ENCODE measurements at places on chromosomes 13 and 19. TPM values are rescaled to one million over a fixed set of nuclear protein-coding genes. Genes with fewer than 3 reads are reported as not detected.
A peak's percentile ranks its signal among the peaks of the same experiment; 100 is the strongest.

DNAAF3 gene
- not detected for total RNA-seq

ANKLE1 gene
- 0.85 TPM for total RNA-seq

SMIM44 gene
- total RNA-seq = not detected

DOCK6 gene
- total RNA-seq = 0.38 TPM

ABHD17A gene
- total RNA-seq = 172 TPM

ACP7 gene
- not detected for total RNA-seq

ZNF570 gene
- 9.1 TPM for total RNA-seq

OPA3 gene
- total RNA-seq = 3.2 TPM

DNA sequence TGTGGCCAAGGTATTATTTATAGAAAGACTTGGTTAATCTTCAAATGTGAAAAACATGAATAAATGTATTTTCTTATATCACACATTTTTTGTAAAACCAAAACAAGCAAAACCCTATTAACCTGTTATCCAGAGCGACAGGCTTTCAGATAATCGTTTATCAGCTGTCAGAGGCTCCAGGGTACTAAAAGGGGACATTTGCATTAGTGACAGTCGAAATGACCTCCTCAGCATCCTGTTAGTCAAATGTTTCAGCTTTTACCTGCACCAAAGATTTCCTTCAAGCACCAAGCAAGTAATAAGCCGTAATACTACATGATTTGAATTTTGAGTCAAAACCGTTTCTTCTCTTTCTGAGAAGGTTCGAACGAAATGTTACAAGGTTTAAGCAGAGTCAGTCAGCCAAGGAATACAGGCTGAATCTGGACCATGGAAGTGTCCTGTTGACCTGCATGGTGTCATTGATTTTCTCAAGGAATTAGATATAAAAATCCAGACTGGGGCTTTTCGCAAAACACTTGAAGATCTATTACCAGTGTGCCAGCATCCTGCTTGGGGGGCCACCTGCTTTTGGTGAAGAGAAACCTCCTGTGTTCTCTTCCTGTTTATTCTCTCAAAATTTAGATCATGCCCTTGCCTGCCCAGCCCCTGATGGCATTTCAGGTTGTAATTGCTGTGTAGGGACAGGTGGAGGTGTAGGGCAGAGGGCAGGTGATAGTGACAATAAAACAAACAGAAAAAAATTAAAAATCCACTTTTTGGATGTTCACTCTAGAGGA, 11.3 kb upstream of the RFC3 start:
- no peak for DNase-seq

DNA sequence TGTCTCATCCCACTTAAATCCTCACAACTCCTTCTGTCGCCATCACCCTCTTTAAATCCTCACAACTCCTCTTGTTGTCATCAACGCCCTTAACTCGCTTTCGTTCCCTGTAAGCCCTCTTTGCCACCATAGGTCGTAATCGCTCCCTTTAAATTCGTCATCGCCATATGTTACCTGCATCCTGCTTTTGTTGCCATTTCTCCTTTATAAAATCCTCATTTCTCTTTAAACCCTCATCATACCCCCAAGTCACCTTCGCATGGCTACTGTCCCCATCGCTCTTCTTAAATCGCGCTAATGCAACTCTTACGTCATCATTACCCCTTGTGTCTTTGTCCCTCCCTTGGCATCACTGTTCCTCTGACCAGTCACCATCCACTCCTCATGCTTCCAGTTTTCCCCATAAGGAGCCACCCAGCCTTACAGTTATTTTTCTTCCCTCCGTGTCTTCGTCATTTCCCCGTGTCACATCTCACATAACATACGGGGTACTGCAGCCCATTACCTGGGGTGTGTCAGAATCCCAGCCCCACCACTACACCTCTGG, 539 bp downstream of the PLD3 start:
- DNase-seq = no peak

DNA sequence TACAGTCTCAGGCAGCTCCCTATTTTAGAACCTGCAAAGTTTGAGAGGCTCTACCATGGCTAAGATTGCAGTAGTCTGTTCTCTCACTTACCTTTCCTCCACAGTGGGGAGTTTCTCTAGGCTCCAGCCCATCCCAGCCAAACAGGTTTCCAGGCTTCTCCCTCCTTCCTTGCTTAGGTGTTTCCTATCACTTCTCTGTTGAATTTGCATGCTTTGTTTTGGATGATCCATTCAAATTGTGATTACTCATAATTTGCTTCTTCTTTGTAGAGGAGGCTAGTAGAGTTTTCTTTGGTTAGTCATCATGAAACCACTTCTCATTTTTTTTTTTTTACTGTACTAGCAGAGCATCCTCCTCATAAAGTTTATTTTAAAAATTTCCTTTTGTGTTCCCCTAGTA, 1242.2 kb upstream of the MIR17HG start:
- DNase-seq = no peak

- no peak for DNase-seq
Observed at GRCh38 chr13:37602733-37603381, 4.3 kb upstream of the POSTN start.

DNA sequence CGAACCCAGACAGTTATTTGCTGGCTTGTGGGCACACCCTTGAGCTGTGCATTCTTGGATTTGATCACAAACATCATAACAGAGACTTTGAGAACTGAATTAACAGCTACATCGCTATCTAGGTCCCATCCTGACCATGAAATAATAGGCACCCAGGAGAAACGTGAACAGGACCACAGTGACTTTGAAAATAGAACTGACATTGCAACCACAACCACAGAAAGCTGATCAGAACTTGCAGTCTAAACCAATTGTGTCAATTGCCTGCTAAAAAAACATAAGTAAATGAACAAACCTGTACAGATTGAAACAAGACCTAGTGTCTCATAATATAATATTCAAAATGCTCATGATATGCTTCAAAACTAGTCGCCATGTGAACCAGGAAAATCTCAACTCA, 18.3 kb upstream of the KATNAL1 start:
- DNase-seq = no peak

GRCh38 chr13:98307463-98308085, 130.5 kb upstream of the RNF113B start:
- DNase-seq = no peak

GRCh38 chr19:18306209-18306887, 16.5 kb downstream of the LSM4 start:
- no peak for DNase-seq

GRCh38 chr19:14761607-14762006, 16.8 kb downstream of the ADGRE2 start:
- DNase-seq = no peak

DNA sequence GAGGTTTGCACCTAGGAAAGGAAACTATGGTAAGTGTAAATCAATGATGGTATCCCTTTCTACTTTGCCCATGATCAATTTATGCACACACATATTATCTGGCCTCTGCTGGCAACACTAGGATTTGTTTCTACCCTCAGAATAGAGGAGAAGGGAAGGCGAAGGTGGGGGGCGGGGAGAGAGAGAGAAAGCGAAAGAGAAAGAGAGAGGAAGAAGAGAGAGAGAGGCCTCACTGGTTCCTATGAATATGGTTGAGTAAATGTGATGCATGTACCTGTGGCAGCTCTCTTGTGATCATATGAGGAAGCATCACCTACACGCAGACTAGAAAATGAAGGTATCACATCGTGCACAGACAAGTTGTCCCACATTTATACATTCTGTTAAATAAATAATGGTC, 882.0 kb upstream of the SLITRK6 start:
- DNase-seq = no peak

GRCh38 chr19:45873219-45873772, 9.2 kb downstream of the FOXA3 start:
- no peak for DNase-seq

GRCh38 chr13:101757446-101758039, 305.1 kb downstream of the ITGBL1 start:
- no peak for DNase-seq

GRCh38 chr13:40215311-40215710, 451.1 kb downstream of the FOXO1 start:
- DNase-seq = no peak

DNA sequence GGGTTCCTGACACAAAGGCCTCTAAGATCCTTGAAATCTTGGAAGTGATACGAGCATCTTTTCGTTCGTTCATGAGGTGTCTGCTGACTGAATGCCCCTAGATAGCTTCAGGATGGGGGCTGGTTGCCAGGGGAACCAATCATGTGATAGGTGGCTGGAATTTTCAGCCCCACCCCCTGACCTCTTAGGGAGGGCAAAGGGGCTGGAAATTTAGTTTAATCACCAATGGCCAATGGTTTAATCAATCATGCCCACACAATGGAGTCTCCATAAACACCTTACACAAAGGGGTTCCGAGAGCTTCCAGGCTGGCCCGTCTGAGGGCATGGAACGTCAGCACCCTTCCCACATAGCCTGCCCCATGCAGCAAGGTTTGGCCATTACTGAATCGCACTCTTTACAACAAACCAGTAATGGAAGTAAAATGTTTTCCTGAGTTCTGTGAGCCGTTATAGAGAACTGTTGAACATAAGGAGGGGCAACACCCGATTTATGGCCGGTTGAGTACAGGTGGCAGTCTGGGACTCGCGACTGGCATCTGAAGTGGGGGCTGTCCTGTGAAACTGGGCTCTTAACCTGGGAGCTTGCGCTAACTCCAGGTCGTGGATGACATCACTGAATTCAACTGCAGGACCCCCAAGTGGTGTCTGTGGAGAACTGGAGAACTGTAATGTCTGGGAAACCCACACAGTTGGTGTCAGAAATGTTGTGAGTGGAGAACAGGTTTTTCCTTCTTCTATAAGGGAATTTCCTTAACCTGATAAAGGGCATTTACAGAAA, 25.6 kb downstream of the MLLT1 start:
- no peak for DNase-seq

DNA sequence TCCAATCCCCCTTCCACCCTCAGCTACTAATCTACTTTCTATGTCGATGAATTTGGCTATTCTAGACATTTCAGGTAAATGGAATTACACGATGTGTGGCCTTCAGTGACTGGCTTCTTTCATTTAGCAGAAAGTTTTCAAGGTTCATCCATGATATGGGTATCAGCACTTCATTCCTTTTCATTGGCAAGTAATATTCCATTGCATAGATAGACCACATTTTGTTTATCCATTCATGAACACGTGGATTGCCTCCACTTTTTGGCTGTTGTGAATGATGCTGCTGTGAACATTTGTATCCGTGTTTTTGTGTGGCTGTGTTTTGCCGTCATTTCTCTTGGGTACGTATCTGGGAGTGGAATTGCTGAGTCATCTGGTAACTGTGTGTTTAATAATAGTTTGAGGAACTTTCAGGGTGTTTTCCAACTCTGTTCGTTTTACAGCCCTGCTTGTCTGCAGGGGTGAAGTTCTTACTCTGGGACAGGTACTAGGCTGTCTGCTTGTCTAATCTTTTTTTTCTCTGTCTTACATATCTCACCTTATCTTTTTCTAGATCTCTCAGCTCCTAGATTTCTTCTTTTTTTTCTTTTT, 32.5 kb downstream of the MARK4 start:
- DNase-seq = no peak

DNA sequence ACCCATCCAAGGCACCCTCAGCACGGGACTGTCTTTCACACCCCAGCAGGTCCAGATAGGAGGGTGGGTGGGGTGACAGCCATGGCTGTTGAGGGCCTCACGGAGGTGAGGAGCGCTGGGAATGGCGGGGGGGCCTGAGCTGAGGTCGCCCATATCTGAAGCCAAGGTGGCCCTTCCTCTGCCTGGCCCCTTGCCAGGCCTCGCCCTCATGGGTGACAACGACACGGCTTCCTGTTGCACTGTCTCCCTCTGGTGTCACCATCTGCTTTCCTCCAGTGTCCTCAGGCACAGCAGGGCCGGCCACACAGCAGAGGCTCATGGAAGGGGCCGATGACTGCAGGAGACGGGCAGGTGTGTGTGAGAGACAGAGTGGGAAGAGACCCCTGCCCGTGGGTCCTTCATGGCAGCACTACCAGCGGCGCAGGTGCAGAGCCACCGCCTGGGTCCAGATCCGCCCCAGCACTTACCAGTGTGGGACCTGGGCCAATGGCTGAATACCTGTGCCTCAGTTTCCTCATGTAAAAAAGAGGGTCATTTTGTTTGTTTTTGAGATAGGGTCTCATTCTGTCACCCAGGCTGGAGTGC, 8.1 kb upstream of the NKPD1 start:
- no peak for DNase-seq

DNA sequence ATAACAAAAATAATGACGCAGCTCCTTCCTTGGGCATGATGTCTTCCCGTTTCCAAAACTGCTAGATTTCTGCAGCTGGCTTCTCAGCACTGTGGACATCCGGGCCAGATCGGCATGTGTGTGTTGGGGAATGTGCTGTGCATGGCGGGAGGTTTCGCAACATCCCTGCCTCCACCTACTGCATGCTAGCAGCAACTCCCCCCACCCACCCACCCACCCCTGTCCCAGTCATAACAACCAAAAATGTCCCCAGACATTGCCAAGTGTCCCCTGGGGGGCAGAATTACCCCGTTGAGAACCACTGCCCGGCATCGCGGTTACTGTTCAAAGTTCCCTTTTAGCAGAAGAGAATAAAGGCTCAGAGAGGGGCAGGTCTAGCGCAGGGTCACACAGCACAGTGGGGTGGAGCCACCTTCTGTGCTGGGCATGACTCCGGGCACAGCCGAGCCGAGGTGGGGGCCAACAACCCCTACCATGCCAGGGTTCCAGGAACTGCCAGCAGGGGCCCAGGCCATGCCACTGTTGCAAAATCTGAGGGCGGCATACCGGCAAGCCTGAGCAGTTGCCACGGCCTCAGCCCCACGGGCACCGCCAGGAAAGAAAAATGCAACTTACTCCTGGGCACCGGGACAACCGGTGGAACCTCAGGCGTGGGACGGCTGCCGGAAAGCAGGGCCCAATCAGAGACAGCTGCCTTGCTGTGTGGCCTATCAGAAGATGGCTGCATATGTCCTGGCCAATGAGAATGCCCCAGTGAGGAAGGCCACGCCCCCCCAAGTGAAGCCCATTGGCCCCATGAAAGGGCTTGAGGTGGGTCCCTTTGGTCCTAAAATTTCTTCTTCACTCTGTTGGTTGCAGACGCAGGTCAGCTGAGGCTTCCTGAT, 22.5 kb upstream of the NFIC start:
- peak; percentile 16 for DNase-seq

- no peak for DNase-seq
Observed at GRCh38 chr13:33349986-33350826, 64.7 kb upstream of the STARD13 start.

GRCh38 chr13:70362820-70363570, 254.7 kb upstream of the KLHL1 start:
- no peak for DNase-seq

DNA sequence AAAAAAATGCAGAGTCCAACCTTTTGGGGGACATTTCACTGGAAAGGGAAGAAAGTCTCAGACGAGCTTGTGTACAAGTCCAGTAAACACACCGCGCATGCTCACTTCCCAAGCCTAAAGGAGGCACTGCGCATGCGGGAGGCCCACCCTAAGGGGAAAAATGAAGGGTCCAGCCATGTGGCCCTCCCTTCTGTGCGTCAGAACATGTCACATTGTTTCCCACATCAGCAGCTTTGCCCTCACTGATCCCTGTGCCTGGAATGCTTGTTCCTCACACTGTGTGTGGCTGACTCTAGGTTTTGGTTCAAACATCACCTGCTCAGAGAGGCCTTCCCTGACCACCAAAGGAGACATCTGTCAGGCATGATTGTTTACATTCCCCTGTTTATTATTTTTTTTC, 4.4 kb downstream of the ELSPBP1 start:
- DNase-seq = no peak

Data from CD4-positive, alpha-beta T cell (primary cell).